CD4-positive, alpha-beta T cell treated with Interleukin-6 at 100 ng/mL for 8 hours (primary cell): ENCODE measurements at places on chromosomes 2 and 18.

DNA sequence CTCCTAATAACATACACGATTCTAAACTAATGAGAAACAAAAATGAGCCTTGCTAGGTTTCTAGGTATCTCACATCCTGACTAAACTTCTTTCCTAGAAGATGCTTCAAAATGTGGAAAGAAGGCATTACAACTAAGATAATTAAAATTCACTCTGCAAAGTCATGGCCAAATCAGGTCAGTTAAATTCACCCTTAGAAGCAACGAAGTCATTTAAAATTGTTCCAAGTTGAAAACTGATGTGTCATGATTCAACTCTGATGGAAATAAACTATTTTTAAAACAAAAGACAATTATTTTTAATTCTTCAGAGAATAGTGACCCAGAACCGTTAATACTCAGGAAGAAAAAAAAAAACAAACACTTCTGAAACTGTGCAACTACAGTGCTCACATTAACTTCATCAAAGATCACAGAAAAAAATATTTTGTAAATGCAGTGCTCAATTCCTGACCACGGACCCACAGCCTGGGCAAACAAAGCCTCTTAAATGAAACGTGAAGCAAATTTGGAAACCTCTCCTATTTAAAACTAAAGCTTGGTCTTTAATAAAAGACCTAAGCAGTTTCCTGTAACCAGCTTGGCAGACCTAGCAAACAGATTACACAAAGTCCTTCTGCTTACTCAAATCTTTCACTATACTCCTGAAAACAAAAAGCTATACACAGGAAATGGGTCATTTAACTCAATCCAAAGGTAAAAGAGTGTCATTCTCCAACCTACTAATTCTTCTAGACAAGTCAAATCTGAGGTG, 39.0 kb downstream of the CHN1 start:
- DNase-seq, result no peak

DNA sequence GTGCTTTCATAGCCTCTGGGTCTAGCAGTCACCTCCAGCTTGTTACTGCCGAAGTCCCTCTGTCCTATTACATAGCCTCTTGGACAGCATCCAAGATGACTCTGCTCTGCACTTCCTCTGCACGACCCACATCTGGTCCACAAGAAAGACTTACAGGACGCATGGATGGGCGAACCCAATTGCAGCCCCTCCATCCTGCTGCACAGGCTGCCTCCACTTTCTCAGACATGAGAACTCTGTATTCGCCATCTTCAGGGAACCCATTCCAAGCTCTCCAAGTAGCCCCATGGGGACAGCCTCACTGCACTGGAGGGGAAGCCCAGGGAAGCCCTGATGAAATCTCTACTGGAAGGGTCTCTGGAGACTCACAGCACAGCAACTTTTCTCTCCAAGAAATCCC, 172.1 kb downstream of the GFPT1 start:
- no peak for DNase-seq

- no peak for DNase-seq
Measured at GRCh38 chr18:36440614-36441013, 143.1 kb downstream of the FHOD3 start.

DNA sequence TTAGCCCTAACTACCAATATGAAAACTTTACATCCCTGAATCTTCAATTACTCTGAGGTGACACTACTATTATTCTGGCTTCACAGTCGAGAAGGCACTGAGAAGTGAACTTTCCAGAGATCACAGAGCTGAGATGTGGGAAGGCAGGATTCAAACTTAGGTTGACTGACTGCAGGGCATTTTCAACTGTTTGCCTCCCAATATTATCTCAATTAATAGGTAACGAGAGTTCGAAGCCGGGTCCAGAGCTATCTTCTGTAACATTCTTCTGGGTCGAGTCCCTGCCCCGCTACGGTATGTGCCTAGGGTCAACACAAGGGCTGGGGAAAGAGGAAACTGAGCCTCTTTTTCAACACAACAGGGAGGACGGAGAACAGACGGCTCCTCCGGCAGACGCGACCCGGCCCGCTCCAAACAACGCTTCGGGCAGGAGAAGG, 740 bp downstream of the CHMP3 start:
- DNase-seq, result no peak

DNA sequence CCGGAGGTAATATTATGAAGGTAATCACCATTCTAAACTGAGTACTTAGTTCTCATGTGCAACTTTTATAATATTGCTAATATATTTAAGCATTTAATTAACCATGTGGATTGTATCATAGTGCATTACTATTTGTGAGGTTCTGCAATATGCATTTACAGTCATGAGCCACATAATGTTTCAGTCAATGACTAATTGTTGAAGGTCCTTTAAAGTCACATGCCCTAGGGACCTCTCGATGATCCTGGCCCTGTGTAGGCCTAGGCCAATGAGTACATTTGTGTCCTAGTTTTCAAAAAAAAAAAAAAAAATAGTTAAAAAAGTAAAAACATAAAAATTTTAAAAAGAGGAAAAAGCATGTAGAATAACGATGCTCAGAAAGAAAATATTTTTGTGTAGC, 298.0 kb downstream of the DSEL start:
- no peak for DNase-seq

DNA sequence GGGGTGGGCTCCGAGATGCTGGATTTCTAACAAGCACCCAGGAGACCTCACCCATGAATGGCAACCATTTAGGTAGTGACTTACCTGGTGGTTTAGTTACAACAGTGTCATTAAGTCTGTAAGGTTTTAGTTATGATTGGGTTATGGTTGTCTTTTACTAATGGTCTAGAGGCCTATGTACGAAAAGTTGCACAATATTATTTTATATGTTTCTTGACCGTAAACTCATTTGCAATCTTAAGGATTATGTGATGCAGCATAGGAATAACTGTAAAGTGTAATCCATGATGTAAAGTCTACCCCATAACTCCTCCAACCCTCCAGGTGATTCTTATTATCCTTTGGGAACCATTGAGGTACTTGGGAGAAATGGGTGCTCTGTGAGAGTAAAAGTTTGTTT, 155.4 kb upstream of the ZEB2 start:
- no peak for DNase-seq

DNA sequence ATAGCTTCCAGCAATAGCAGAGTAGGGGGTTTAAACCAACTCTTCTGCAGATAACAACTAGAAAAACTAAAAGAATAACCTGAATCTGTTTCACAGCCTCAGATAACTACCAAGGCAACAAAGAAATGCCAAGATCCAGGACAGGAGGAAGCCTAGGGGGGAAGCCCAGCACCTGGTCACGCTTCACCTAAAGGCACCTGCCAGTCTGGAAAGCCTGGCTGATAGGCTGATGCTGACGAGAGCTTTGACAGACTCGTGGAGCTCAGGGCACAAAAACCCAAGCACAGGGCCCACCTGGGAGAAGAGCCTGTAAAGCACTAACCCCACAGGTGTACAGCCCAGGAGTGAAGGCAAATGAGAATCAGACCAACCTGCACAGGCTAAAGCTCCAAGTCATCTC, 22.6 kb downstream of the EIPR1 start:
- DNase-seq, result no peak

DNA sequence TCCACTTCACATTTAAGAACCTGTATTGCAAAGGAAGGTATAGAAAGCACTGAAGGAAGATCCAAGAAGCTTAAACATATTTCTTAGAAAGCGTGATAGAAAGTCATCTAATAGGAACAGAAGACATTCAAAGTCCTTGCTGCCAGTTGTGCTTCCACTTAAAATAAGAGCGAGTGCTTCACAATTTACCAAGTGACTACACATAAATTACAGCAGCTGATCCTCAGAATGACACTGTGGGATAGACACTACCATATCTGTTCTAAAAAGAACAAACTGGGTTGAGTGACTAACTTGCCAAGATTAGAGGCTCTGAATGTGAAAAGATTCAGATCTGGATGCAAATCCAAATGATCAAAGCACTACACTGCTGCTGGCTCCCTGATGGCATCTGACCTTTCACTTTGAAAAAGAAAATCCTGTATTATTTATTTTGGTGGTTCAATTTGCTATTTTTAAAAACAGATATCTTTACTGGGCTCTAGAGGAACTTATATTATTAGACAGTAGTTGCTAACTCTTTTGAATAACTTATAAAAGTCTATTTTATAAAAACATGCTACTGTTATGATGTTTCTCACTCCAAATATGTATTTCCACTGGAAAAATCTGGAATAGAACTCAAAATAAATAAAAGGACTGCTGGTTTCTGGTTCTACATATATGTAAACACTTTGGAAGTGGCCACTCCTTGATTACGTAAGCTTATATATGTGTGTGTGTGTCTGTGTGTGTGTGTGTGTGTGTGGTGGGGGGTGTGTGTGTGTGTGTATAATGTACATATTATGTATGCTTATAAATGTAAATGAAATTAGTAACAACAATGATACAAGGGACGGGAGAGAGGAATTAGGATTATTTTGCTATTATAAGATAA, 57.4 kb downstream of the KIDINS220 start:
- DNase-seq, result no peak

GRCh38 chr18:55283309-55283708, 304.7 kb downstream of the TCF4 start:
- no peak for DNase-seq

DNA sequence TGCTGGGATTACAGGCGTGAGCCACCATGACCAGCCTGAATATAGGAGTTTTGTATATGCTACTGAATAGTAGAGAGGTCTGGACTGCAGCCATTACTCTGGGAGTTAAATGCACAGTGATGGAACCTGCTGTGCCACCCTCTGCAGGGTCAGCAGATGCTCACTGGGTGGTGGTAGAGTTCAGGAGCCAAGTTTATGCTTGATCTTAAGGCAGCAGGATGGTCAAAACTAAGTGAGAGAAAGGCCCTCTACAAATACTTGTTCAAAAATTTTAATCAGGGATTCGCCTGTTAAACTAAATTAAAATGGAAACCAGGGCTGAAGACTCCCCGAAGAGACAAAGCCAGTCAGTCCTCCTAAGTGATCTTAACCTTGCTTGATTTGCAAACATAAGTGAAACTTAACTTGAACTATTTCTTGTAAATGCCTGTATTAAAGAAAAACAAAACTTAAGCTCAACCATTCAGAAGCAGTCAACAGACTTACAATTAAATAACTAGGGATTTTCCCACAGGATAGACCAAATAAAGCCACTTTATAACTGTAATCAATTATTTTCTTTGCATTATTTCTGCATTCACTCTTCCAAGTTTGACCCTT, 4.2 kb upstream of the WDFY1 start:
- DNase-seq, result no peak

DNA sequence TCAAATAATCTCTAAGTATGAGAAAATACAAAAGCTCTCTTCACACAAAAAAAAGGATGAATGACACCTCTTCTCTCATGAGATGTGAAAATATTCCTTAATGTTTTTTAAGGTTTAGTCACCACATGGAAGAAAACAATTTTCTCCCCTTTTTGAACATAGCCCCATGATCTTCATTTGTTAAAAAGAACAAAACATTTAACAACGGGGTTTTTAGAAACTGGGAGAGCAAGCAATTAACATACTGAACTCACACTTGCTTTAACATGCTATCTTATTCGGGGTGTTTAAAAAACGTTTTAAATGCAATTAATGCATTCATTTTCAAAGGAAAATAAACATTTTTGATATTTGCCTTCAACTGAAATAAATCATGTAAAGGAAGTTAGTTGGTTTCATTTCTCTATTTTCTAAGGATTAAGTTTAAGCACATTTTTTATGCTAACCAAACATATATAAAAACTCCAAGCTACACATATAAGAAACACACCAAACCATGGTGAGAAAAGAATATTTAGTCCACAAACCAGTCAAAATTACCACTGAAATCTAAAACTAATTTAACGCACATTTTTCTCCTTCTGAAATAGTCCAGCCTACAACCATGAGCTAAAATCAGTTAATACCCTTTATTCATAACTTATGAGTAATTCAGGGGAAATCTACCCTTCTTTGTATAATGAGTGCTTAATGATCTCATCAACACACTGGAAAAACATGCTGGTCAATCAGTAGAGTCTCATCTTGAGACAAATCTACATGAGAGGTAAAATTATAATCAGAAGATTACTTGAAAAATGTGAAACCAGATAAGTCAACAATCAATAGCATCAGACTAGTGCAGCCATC, 8.2 kb downstream of the FBXO11 start:
- DNase-seq, result no peak

DNA sequence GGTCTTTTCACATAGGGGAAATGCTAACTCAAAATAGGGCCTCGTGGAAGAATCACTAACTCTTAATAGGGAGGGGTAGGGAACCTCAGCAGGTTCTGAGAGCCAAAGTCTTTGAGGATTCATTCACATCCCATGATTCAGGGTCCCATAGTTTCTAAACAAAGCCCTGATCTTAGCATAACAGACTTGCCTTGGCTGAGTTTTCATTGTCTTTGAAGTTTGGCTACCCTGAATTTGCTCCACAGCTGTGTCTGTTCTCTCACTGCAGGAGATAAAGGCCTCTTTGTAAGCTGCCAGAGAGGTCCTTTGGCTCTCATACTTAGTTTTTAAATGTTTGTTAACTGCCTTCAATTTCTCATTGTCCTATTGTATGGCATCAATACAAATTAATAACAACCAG, 54.5 kb downstream of the ZDBF2 start:
- no peak for DNase-seq

GRCh38 chr2:3728104-3729054, 25.0 kb downstream of the DCDC2C start:
- no peak for DNase-seq

- no peak for DNase-seq
Measured at GRCh38 chr2:235614900-235615712, 121.3 kb downstream of the AGAP1 start.

DNA sequence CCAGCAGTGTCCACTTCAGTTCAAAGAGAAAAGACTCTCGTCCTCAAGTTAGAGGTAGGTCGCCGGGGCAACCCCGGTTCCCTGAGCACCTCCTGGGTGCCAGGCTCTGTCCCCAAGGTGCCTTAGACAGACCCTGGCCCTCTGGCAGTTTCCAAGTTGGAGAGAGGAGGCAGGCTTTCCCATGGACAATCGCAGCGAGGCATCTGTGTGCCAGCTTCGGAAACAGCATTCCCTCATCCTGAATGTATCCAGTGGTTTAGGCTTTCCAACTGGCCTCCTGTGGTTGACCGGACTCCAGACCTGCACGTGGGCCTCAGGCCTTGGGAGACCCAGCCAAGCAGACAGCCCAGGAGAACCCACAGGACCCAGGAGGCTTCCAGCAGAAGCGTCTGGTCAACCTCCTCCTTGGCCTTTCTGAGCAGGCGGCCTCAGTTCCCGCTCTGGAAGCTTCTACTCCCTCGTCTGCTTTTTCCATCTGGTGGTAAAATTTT, 70.3 kb downstream of the KCNF1 start:
- no peak for DNase-seq
